Activated naive CD4-positive, alpha-beta T cell (primary cell): ENCODE measurements at places on chromosomes 4 and X.

DNA sequence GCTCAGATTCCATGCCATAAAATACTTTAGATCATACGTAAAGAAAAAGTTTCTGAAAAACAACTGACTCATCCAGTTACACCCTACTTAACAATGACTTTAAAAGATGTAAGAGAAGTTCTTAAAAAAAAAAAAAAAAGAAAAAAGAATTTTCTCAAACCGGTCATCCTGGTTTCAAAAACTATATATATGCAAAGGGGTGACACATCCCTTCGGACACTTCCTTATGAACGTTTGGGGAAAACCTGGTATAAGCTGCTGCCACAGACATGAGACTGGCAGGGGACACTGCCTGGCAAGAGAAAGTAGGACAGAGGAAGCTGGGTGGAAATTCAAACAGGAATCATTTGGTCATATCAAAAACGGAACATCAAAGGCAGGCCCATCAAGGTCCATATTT is 81.2 kb upstream of the PRSS48 start:
- no peak for DNase-seq

DNA sequence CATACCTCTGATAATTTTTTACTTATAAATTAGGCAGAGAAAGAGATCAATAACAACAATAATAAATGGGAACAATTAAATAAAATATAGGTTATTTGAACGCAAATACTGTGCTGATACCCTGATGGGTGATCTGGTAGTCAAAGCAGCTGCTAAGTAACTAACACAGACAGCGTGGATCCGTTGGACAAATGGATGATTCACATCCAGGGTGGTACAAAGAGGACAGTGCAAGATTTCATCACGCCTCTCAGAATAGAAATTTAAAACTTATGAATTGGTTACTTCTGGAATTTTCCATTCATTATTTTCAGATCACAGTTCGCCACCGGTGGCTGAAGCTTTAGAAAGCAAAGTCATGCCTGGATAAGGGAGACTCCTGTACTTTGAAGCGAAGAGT is 1066.0 kb upstream of the ADGRL3 start:
- no peak for DNase-seq

DNA sequence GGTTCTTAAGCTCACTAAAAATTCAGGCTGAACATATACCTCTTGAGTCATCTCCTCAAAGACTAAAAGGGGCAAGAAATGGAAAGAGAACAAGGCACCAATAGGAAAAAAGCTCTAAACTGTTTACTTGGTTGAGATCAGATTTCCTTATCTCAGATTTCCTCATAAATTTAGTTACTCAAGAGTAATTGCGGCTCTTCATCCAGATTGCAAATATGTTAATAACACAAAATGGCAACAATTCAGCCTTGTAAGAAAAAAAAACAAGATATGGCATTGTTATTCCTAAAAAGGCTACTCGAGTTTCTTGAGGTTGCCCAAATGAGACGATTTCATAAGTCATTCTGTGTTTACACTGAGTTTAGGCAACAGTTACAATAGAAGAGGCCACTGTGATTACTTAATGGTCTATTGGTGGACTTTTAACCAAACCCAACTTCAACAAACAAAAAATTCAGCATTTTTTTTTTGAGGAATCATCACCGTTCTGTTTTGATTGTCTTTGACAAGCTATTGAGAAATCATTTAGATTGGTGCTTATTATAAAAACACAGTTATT is 97.9 kb upstream of the PDHA1 start:
- no peak for DNase-seq

DNA sequence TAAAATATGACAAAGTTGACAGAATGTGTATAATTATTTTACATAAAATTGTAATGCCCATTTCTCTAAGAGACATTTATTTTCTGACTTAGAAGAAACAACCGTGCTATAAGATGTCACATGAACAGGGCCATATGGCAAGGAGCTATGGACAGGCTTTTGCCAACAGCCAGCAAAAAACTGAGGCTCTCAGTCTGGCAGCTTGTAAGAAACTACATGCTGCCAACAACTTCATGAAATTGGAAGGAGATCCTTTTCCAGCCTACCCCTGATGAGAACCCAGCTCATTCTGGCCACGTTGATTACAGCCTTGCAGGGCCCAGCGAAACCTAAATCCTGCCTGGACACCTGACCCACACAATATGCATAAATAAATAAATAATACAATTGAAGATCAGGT is 250.3 kb upstream of the ARSJ start:
- no peak for DNase-seq

GRCh38 chrX:18449236-18449635 is 23.8 kb downstream of the CDKL5 start:
- no peak for DNase-seq

- DNase-seq: no peak
Measured at GRCh38 chrX:154695911-154696675, 42.7 kb upstream of the CTAG2 start.

GRCh38 chrX:110321670-110322069 is 3.8 kb upstream of the AMMECR1 start:
- DNase-seq: no peak

DNA sequence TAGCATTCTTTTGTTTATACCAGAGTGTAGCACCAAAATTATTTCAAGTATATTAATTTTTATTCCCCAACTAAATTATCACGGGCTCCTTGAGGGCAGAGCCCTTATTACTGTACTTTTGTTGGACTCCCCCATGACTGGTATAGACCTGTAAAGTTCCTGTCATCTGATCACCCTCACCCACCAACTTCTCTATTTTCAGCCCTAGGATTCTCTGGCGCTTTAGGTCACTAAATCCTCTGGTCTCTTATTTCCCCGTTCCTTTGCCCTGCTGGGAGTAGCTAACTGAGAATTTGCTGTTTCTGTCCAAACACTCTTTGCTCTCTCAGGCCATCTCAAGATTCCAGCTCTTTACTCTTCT is 3.2 kb upstream of the XKRX start:
- no peak for DNase-seq

- DNase-seq: no peak
Measured at GRCh38 chrX:74593593-74593992, 20.8 kb downstream of the RLIM start.

DNA sequence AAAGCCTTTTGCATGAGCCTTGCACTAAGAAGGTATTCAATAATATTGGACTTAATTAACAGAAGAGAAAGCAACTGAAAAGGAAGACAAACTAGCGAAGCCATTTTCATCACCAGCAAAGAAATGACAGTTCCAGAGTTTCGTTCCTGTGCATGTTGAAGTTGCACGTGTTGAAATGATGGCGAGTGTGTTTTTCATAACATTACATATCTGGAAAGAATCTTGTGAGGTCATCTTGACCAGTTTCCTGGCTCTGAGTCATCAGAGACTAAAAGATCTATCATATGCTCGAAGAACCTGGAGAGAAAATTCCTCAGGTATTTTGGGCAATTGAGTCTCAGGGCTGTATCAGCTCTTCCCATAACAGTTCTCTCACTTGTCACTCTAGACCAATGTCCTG is 106.2 kb upstream of the MAML3 start:
- no peak for DNase-seq

GRCh38 chr4:12770351-12770750 is 713.8 kb downstream of the RAB28 start:
- DNase-seq: no peak
